Activated naive CD4-positive, alpha-beta T cell treated with Interleukin-2 at 50 U/mL for 16 hours (primary cell): ENCODE measurements at places on chromosomes 16 and 17.

- DNase-seq, result no peak
Observed at GRCh38 chr16:81369888-81370504, 55.2 kb downstream of the GAN start.

GRCh38 chr17:62194401-62194800, 129.3 kb upstream of the MED13 start:
- DNase-seq, result no peak

DNA sequence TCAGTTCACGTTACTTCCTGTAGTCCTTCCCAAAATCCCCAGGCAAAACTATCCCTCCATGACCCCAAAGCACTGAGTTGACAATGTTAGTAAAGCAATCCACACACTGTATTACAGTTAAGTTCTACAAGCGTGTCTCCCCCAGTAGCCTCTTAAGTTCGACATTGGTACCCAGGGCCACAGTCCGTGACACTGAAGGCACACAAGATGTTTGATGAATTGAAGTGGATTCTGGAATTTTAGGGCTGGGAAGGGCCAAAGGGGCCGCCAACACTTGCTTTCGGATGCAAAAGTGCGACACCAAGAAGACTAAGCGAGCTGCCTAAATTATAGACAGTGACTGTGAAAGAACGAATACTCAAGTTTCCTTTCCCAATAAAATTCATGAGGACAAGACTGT, 1.5 kb downstream of the VPS35 start:
- DNase-seq, result no peak

DNA sequence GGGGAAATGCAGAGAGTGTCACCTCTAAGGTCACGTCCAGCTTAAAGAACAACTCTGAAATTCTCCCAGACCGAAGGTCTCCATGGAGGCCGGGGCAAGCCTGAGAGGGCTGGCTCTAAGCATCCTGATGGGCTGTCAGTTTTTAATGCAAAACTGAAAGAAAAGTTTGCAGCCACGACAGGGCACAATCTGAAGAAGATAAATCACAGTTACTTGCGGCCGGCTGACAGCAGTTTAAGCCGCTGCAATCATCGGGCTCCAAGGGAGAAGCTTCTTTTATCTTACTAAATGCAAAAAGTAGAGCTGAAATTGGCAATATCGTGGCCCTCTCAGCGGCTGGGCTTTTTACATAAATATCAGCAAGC, 168.8 kb downstream of the CYLD start:
- DNase-seq, result no peak

DNA sequence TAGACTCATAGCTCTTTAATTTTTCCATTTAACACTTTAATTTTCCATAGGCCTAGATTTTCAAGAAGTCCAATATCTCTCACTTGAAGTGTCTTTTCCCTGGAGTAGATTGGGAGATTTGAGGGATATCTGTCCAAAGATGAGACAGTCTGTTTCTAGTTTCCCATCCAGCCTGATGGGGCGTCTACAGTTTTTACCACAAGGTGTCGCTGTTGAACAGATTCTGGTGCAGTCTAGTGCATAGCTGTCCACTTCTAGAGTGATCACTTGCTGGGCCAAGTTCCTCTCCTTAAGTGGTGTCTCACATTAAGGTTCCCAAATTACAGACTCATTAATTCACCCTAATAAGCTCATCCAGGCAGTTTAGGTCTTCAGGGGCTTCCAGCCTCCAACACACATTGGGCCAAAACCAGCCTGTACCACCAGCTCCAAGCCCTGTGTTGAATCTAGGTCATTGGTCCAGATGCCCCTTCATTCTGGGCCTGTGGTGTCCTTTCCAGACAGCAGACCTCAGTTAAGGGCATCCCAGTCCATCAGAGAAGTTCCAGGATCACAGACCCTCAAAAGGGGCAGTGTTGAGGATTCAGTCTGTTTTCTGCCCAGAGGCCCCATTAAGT, 9.4 kb downstream of the SNX20 start:
- DNase-seq, result peak; percentile 63
